ENCODE measurements at places on chromosomes 5 and 9. TPM values are rescaled to one million over a fixed set of nuclear protein-coding genes. Genes with fewer than 3 reads are reported as not detected.

ZDHHC12 gene
- 36.5 TPM for total RNA-seq

DNA sequence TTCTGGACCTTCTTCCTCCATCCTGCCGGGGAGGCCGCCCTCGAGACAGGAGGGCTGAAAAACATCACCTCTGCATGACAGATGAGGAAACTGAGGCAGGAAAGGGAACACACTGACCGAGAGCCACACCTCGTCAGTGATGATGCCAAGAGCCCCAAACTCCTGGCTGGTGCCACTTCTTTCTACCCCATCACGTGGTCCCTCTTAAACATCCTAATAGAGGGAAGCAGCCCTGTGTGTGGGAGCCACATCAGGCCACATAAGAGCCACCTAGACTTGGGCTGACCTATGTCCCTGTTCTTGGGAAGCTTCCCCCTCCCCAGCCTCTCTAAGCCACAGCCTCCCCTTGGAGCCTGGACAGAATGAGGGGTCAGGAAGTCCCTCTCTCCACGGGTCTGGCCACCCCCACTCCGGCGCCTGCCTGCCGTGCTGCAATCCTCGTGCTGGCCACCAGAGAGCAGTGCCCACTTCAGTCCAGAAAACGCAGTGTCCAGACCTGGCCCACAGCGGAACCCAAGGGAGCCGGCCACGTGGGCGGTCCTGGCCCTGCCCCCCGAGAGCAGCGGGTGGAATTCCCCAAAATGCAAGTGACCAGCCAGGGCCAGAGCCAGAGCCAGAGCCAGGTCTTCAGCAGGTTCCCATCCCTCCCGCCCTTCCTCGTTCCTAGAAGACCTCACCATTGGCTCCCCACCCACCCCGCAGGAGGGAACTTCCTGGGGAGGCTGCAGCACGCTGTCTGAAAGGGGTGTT, 54.7 kb upstream of the SARDH start:
- peak; percentile 68 for DNase-seq

ENTPD2 gene
- total RNA-seq: 3.8 TPM

DNA sequence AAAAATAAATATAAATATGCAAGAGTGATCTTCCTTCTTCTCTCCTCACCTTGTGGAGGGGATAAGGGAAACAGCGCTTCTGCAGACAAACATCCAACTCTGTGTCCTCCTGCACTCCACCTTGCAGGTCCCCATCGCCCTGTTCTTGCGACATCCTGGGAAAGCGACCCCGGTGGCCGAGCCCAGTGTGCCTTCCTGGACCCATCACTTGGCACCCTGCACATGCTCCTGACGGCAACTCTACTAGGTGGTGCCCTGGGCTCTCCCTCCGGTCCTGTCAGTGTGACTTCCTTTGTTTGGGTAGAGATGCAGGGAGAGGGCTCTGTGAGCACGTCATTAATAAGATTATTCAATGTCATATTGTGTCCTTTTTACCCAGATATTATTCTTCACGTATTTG, 266.0 kb upstream of the ADAMTS16 start:
- no peak for DNase-seq

- no peak for DNase-seq
Observed at GRCh38 chr5:151254556-151254955, 1.6 kb downstream of the GM2A start.
